ENCODE measurements at places on chromosomes 7 and 10.

- no peak for DNase-seq
Measured at GRCh38 chr10:62805231-62806099, 945 bp downstream of the ADO start.

DNA sequence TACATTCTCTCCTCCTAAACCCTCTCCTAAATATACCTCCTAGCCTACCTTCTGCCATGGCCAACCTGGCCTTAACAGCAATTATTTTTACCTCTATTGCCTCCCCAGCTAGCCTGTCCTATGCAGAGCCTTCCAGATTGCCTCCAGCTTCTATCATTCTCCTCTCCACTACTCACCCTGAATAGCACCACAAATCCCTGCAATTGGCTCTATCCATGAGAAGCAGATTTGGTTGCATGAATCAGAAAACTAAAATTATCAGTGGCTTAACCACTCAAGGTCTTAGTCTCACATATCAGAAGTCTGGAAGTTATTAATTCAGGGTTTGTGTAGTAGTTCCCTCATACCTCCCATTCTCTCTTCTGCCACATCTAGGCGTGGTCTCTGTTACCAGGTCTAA is 120.3 kb upstream of the CACUL1 start:
- DNase-seq: no peak

DNA sequence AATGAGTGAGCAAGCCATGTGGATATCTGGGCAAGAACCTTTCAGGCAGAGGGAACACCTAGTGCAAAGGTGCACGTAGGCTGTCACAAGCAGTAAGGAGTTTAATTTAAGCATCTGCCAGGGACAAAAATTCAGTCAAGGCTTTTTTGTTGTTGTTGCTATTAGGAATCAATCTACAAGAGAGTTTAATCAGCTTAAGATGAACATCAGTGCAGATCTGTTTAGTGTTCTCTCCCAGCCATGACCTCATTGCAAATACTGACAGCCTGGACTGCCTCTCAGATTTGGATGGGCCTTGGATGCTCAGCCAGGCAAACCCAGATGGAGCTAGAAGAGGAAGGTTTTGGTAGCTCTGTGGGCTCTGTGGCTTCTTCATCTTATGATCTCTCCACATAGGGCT is 3.3 kb upstream of the GLCCI1 start:
- DNase-seq: no peak

- no peak for DNase-seq
Measured at GRCh38 chr10:62333135-62333889, 40.9 kb upstream of the ZNF365 start.

GRCh38 chr7:127928852-127929251 is 102.4 kb downstream of the LRRC4 start:
- DNase-seq: no peak

Data from retinal pigment epithelial cell (primary cell).